ENCODE measurements at places on chromosomes 1 and 21.

- no peak for DNase-seq
Observed at GRCh38 chr21:28590676-28591075, 402.0 kb downstream of the LTN1 start.

GRCh38 chr1:166888373-166889111 is 12.5 kb upstream of the TADA1 start:
- no peak for DNase-seq

GRCh38 chr1:200124309-200124708 is 96.8 kb downstream of the NR5A2 start:
- DNase-seq: no peak

GRCh38 chr1:209845408-209845725 is 17.6 kb downstream of the UTP25 start:
- no peak for DNase-seq

DNA sequence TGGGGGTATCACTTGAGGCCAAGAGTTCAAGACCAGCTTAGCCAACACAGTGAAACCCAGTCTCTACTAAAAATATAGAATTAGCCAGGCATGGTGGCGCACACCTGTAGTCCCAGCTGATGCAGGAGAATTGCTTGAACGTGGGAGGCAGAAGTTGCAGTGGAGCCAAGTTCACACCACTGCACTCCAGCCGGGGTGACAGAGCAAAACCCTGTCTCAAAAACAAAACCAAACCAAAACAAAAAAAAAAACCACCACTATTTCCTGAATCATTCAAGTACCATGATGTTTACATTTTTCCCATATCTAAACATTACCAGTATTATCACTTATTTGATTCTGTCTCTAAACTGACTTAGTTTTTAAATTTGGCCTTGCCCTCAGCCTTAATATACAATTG is 29.5 kb downstream of the TUT4 start:
- DNase-seq: no peak

- no peak for DNase-seq
Observed at GRCh38 chr1:17719874-17720273, 35.3 kb upstream of the ACTL8 start.

DNA sequence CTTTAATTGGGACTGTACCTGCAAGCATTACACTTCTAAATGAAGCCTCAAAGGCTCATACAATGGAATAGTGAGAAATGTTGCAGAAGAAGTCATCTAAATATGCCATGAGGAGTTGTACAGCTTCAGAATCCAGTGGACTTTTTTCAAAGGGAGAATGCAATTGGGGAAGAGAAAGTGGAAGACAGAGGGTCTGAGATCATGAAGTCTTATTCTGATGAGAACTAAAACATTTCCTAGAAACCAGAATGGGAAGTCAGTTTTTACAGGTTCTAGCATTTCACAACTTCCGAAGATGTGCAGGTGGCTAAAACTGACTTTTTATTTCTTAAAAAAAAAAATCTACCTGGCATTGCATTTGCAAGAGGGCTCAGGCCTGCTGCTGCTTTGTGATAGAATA is 424.4 kb upstream of the RUNX1 start:
- DNase-seq: no peak

DNA sequence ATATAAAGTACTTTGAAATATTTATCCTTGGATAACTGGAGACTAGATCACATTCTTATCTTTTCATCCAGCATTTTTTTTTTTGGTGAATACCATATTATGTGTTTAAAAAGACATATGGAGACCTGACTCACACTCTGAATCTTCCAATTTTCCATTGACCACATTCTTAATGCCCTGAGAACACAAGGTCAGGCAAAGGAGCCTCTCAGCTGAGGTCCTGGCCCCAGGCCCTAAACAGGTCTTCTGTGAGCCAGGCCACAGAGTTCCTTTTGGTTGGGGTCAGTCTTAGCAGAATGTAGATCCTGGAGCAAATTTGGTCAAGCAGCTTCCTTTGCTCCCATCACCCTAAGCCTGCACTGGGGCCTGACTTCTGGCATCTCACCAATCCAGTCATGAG is 390.1 kb upstream of the ST6GALNAC5 start:
- no peak for DNase-seq

- peak; percentile 10 for DNase-seq
Observed at GRCh38 chr1:236759252-236759859, 35.7 kb upstream of the MTR start.

GRCh38 chr1:238951809-238952208 is 434.6 kb upstream of the CHRM3 start:
- DNase-seq: no peak

DNA sequence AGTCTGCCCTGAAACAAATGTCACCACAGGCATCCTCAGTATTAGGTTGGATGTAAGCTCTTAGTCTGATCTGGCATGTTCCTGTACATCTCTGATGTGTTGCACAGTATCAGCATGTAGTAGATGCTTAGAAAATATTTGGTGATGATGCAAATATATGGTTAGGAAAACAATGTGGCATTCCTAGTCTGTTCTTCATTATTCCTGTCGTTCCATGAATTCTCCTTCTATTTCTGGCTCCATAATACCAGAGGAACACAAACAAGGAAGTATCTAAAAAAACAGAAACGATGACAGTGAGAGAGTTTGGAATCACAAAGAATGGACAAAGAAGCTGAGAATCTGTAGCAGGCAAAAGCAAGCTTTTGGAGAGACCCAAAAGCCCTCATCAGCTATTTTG is 236.6 kb downstream of the HHAT start:
- DNase-seq: no peak

- no peak for DNase-seq
Observed at GRCh38 chr1:66685265-66685664, 67.0 kb upstream of the DYNLT5 start.

DNA sequence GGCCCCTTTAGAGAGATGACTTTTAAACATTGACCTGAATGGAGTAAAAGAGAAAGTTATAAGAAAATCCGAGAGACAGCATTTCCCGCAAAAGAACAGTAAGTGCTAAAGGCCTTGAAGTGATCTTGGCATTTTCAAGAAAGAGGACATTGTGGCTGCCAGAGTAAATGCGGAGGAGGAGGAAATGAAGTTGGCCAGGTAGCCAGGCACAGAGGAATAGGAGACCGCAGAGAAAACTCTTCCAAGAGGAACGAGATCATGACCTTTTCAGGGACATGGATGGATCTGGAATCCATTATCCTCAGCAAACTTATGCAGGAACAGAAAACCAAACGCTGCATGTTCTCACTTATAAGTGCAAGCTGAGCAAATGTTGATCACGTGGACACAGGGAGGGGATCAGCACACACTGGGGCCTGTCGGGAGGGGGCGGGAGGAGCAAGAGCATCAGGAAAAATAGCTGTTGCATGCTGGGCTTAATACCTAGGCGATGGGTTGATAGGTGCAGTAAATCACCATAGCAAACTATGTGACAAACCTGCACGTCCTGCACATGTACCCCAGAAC is 49.7 kb downstream of the EEIG2 start:
- DNase-seq: no peak

GRCh38 chr1:218718206-218718605 is 373.1 kb downstream of the TGFB2 start:
- no peak for DNase-seq

- peak; percentile 4 for DNase-seq
Observed at GRCh38 chr1:158329733-158330132, 1.6 kb downstream of the CD1B start.

DNA sequence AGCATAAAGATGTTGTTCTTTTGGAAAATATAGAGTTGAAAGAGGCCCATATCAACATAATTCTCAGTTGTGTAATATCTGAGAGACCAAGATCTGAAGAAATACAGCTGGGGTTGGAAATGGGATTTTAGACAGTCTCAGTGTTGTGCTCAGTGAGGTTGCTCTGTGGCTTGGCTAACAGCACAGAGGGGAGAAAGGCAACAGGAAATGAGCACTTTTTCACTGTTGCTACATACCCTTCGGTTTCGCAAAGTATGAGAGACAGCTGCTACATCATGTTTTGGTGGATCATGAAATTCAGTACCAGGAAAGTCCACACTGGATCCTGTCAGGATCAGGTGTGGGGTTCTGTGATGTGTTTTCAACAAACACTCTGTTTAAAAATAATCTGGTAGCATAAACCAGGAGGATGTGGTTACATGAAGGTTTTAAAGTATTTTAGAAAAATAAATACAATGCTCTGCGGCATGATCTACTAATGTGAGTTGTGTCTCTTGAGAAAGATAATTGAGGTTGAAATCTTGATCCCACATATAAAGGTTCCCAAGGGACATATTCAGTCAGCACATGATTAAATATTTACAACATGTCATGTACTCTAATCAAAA is 7.0 kb upstream of the GPR88 start:
- no peak for DNase-seq

GRCh38 chr1:178575611-178576361 is 62.9 kb downstream of the TEX35 start:
- DNase-seq: no peak

DNA sequence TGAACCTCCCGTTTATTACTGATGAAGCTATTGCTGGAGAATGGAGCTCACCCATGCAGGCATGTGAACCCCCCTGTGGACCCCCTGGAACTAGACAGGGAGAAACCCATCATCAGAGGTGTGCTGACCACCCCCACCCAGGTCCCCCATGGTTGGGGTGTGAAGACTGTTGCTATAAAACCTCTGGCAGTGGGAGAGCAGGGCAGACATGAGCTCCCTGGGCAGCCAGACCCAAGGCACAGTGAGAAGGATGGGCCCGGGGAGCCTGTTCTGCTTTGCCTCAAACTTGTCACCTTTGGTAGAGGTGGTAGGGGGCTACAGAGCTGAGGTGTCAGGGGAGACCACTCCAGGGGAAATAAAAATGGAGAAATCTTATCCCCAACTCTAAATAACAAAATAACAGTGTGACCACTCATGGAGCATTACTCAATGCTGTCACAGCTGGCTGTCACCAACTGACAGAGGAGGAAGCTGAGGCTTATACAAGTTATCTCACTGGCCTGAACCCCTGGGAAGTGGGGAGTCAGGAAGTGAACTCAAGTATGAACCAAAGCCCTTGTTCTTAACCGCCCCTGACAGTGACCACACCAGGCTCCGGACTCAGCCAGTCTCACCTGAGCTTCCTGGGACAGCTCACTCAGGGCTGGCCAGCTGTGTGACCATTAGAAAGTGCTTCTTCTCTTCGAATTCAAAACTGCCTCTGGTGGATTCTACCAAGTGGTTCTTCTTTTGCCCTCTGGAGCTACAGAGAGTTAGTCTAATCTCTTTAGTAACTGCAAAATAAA is 698.8 kb downstream of the MATN1 start:
- no peak for DNase-seq

GRCh38 chr1:64502931-64503330 is 33.0 kb downstream of the CACHD1 start:
- no peak for DNase-seq

- DNase-seq: no peak
Observed at GRCh38 chr1:45409276-45409675, 69.0 kb upstream of the MUTYH start.

DNA sequence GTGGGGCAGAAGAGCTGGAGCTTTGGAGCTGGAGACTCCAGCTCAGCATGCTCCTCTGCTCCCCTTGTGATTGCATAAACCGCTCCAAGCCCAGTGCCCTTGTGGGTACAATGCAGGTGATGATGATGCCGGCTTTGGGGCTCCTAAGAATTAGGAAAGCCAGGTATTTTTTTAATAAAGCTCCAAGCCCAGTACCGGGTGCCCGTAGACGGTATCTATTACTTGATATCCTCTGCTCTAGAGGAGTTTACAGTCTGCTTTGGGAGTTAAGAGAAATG is 27.2 kb downstream of the TENT5C start:
- no peak for DNase-seq

DNA sequence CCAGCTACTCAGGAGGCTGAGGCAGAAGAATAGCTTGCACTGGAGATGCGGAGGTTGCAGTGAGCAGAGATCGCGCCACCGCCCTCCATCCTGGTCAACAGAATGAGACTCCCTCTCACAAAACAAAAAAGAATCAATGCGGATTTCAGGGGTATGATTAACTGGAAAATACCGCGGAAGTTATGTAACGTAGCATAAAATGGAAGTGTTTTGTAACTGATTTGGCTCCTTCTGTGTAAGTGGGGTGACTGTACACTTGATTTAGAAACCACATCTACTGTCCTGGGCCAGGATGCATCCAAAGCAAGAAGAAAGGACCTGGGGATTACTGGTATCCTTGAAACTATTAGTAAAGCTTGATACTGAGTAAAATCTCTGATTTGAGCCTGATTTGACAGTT is 3.1 kb upstream of the VAMP4 start:
- DNase-seq: no peak

DNA sequence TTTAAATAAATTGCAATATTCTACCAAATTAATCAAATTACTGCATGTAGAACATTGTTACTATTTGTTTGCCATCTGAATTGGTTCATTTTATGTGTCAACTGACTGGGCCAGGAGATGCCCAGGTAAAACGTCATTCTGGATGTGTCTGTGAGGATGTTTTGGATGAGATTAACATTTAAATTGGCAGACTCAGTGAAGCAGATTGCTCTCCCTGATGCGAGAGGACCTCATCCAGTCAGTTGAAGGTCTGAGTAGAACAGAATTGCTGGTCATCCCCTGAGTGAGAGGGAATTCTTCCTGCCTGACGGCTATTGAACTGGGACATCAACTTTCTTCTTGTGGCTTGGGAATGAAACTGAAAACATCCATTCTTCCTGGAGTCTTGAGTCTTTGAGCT is 122.0 kb upstream of the GREM2 start:
- DNase-seq: no peak

DNA sequence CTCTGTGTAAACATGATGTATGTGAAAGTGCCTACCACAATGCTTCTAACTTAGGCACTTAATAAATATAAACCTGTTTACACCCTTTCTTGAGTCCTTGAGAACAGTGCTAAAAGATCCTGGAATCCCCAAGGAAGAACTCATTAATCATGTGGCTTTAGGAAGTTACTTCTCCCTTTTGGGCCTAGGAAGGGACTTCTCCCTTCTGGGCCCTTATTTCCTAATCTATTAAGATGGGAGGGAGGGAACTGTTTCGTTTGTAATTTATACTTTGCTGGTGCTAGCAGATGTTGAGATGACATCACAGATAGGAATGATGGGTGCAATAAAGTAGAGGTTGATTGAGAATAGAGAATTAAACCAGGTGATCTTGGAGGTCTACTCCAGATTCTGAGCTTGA is 1.2 kb downstream of the BTF3L4 start:
- DNase-seq: no peak

- DNase-seq: no peak
Observed at GRCh38 chr1:95084317-95085176, 11.8 kb upstream of the ALG14 start.

GRCh38 chr1:115768549-115768948 is at the start of gene CASQ2:
CASQ2 (minus strand) TSS chr1:115768714; CDS start chr1:115768541, 173 bp downstream.
- no peak for DNase-seq

GRCh38 chr1:55212349-55213150 is 2.6 kb downstream of the USP24 start:
- DNase-seq: no peak

DNA sequence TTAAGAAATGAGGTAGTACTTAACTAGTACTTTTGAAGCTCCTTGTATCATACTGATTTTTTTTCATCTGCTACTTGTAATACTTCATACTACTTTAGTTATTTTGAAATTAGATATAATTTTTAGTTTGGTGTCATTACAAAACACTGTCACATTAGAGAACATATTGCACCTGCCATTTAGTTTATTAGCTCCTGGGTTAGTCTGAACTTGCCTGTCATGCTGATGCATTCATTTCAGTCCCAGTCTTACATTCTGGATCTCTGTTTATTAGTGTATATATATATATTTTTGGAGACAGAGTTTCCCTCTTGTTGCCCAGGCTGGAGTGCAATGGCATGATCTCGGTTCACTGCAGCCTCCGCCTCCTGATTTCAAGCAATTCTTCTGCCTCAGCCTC is 50.3 kb downstream of the DYRK1A start:
- DNase-seq: no peak
